ENCODE measurements at places on chromosomes 4 and X.

DNA sequence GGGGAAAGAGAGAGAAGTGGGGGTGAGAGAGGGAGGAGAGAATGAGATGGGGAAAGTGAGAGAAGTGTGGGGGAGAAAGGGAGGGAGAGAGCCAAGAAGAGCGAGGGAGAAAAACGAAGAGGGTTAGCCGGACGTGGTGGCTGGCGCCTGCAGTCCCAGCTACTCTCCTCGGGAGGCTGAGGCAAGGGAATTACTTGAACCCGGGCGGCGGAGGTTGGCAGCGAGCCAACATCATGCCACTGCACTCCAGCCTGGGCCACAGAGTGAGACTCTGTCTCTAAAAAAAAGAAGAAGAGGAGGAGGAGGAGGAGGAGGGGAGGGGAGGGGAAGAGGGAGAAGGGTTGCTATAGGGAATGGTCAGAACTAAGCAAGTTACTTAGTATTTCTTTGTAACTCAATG is 1.7 kb upstream of the NXT2 start:
- DNase-seq: no peak

- DNase-seq: no peak
These were observed 104.1 kb upstream of the DDIT4L start for GRCh38 chr4:100294356-100294755.

DNA sequence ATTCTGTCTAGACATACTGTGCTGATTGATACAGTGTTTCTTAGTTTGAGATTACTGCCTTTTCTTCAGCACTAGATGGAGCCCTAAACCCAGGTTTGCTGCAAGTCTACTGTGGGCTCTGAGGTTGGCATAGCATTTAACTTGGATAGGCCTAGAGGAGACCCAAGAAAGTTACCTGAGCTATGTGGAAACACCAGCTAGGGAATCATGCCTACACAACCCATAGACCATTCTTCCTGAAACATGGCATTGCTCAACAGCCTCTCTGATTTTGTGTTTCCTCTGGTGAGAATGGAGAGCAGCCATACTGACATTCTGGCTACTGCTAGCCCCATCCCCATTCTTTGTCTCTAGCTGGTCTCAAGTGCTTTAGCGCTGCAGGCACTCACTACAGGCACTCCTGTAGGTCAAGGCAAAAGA is 287.7 kb upstream of the PCDH18 start:
- no peak for DNase-seq

- no peak for DNase-seq
These were observed 756.7 kb downstream of the PCDH19 start for GRCh38 chrX:99653352-99653751.

DNA sequence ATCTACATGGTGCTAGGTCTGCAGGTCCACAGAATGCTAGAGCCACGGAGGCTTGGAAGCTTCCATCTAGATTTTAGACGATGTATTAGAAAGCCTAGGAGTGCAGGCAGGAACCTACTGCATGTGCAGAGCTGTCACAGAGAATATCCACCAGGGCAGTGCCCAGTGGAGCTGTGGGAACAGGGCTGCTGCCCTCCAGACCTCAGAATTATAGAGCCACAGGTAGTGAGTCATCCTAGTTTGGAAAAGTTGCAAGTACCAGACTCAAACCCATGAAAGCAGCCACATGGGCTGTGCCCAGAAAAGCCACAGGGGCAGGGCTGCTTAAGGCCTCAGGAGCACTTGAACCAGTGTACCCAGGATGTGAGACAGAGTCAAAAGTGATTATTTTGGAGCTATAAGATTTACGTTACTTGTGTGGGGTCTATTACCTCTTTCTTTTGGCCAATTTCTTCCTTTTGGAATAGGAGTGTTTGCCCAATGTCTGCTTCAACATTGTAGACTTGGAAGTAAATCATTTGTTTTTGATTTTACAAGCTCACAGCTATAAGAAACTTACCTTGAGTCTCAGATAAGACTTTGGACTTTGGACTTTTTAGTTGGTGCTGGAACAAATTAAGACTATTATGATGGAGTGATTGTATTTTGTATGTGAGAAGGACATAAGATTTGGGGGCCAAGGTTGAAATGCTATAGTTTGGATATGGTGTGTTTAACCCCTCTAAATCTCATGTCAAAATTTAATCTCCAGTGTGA is 143.5 kb upstream of the CHRDL1 start:
- no peak for DNase-seq

DNA sequence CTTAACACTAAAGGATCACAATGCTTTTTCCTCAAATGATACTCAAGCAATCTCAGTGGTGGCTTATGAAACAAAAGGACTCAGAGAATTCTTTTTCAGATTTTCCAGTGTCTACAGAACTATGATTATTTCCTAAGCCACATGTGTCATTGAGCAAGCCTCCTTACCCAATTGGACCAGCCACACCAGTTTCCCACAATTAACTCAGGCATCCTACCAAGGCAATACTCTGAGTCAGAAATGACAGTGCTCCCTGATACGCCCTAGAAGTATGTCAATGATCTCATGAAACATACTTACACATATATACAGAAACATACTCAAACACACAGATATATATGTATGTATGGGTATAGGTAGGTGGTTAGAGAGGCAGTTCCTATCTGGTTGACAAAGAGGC is 4.8 kb downstream of the ADAMTS3 start:
- no peak for DNase-seq

GRCh38 chr4:184019076-184019475 is 114.0 kb downstream of the STOX2 start:
- no peak for DNase-seq

GRCh38 chr4:28482580-28483270 is 1622.1 kb downstream of the STIM2 start:
- DNase-seq: no peak

DNA sequence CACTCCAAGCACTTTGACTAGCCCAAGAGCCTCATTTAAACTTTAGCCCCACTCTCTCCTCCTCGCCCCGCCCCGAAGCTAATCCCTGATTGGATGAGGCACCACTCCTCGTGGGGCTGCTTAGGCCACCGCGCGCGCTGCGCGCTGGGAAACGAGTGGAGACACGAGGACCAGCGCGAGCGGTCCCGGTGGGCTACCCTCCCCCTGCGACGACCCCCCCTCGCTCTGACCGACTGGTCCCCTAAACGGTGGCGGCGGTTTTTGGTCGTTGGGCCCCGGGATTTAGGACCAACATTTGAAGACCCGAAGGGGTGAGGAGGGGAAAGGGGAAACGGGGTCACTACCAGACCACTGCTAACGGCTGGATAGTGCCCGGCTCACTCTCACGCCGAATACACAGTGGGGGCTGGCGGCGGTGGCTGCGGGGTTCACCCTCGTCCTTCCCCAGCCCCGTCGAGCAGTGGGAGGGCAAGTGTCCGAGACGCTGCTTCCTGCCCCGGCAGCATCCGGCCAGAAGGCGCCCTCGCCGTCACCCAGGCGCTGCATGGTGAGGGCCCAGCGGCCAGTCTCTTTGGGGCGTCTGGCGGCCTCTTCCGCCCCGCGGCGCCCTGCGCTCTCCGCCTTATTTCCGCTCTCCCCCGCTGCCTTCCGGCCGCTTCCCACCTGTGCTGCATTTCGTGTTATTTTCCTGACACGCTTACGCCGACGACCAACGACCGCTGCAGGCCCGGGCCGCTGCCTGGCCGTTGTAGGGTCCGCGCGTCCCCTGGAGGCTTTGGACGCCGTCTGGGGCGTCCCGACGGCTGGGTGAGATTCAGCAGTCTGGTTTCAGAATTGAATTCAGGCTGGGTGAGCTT is at the start of gene RBM46:
Gene RBM46 (plus strand): TSS at position 147 of the 857 bp plus-strand sequence. CDS start 15,481 bp downstream, outside the sequence.
- no peak for DNase-seq

DNA sequence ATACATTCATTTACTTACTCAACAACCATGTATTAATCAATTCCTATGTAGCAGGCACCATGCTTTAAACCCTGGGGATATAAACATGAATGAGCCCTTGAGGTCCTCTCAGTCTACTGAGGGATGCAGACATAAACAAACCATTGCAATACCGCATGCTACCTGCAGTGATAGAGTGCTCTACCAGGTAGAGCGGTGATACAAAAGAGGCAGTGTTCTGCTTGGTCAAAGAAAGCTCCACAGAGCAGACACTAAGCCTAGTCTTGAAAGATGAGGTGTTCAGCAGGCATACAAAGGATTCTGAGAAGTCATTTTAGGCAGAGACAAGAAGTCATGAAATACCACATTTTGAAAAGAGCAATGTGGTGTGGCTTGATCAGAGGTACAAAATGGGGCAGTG is 26.9 kb upstream of the AMOT start:
- no peak for DNase-seq

- peak; percentile 36 for DNase-seq
These were observed 75.4 kb downstream of the FBXW7 start for GRCh38 chr4:152460488-152460887.
